ENCODE measurements at places on chromosomes 7 and 10.

- DNase-seq, result no peak
These were observed 124.7 kb downstream of the CNOT4 start for GRCh38 chr7:135385209-135385608.

DNA sequence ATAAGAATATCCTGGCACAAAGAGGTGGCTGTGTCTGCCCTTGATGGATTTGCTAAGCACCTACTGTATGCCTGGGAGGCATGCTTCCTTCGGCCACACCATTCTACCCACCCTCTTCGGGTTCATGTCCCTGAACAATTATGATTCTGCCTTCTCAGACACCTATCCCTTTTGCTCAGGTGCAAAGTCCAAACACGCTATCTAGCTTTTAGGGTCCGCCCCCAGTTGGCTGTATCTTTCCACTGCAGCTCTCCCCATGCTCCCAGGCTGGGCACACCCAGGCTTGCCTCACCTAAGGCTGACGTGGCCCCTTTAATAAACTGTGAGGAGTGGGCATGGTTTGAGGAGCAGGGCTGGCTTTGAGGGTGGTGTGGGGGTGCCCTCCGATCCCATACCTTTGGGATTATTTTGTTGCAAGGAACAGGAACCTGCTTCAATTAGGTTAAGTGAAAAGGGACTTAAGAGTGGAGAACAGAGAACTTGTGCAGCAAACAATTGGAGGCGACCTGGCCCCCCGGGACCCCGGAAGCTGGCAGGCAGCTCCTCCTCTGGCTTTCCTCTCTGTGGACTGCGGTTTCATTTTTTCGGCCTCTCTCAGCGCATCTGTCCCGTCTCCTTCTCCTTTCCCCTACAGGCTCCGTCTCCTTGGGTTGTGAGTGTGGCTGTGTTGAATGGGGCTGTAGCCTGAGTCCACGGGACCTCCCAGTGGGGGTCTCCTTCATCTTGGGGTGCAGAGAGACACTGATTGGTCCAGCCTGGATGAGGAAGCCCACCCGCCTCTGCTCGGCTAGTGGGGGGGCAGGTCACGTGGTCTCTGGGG, 3.8 kb downstream of the CLIP2 start:
- no peak for DNase-seq

GRCh38 chr7:87404674-87405073, 59.2 kb downstream of the CROT start:
- DNase-seq, result no peak

DNA sequence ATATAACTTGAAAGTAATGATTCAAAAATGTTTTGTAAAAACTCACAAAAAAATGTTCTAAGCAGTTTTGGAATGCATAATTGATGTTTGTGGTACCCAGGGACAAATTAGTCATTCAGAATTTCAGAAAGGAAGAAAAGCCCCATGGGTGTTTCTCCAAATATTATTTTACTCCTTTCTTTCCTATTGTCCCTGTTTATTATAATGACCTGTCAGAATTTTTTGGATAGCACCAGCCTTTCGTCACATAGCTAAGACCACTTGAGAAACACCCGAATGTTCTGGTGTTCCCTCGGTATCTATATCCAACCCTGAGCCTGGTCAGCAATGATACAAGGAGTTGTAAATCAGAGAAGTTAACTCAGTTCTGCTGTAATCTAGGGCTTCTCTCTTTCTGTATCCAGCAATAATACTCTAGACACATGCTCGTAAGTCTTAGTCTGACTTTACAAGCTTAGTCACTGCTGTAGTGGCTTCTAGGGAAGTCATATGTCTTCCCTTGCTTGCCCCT, 64.8 kb upstream of the MEOX2 start:
- no peak for DNase-seq

GRCh38 chr7:30708983-30709382, 26.7 kb upstream of the CRHR2 start:
- DNase-seq, result no peak

DNA sequence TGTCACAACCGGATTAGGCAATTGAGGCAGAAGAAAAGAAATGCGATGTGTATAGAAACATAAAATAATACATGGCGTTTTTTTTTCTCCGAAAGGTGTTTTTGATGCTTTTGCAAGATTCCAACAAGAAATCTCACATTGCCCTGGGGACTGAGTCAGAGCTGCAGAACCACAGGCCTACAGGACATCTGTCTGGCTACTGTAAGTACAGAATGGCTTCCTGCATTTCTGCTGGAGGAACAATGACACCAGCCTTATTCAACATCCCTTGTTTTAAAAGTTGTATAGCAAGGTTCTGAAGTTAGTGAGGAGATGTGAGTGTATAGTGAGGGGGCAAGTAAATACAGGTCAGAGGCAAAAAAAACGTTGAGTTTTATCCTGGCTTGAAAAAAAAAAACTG, 256.4 kb downstream of the ABCA13 start:
- DNase-seq, result no peak

DNA sequence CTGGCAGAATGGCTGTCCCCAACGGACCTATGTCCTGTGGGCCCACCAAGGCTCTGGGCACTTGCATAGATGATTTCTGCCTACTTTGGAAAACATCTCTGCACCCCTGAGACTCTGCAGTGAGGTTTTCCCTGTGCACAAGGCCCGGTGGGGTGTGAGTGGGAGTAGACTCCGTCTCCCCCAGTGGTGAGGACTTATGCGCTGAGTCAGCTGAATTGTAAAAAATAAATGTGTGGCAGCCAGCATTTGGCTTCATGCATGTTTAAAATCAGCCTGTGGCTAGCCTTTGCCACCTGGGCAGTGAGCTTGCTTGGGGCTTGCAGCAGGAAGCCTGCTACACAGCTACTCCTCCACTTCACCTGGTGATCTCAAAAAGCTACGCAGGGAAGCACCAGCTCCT, 139.3 kb upstream of the WDR11 start:
- no peak for DNase-seq

DNA sequence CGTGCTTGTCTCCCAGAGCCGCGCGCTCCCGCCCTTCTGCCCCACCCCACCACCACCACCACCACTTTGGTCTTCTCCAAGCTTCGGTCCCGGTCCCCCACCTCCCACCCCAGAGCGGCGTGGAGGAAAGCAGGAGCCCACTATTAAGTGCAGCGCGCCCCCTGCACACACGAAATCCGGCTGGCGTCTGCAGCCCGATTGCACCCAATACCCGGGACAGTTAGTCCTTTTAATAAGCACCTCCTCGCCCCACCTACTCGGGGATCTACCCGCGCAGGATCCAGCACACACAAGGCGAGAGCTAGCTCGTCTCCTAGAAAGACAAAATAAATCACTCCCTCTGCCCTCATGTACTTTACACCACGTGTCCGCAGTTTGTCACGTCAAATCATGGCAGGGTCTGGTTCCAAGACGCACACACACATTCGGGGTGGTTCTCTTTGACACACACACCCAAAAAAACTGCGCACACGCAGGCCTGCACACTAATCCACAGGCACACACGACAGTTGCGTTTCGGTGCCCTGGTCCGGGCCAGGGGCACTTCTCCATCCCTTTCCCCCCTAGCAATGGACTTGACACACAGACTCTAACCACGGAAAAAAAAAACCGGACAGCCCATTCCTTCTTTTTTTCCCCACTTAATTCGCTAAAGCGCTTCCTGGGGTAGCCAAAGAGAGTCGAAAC, 1.6 kb downstream of the SFMBT2 start:
- DNase-seq, result no peak

GRCh38 chr10:68606918-68607317, 46.8 kb downstream of the TET1 start:
- DNase-seq, result no peak

- DNase-seq, result no peak
These were observed 120.8 kb downstream of the INHBA start for GRCh38 chr7:41582116-41582515.

DNA sequence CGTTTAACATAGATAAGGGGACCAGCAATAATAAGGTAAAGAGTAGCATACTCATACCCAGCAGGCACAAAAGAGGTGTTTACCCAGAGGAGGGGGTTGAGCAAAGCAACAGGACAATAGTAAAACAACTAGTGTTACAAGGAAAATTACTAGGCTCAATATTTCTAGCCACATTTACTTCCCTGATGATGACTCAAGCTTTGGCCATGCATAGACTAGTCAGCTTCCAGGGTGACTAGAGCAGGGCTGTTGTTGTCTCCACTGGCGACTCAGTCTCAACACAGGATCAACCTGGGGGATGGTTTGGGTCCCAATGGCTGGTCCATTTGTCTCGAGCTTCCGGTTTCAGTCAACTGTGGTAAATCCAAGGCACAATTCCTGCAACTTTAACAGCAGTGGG, 217.7 kb upstream of the KCND2 start:
- DNase-seq, result no peak

- no peak for DNase-seq
These were observed 79.2 kb downstream of the NUDCD3 start for GRCh38 chr7:44411306-44411705.

- DNase-seq, result no peak
These were observed 38.4 kb upstream of the PLXDC2 start for GRCh38 chr10:19777806-19778205.
